ENCODE measurements at places on chromosomes 6 and 20. TPM values are rescaled to one million over a fixed set of nuclear protein-coding genes. Genes with fewer than 3 reads are reported as not detected.
A peak's percentile ranks its signal among the peaks of the same experiment; 100 is the strongest.

The SOX18 gene
- total RNA-seq, result 18.7 TPM

DNA sequence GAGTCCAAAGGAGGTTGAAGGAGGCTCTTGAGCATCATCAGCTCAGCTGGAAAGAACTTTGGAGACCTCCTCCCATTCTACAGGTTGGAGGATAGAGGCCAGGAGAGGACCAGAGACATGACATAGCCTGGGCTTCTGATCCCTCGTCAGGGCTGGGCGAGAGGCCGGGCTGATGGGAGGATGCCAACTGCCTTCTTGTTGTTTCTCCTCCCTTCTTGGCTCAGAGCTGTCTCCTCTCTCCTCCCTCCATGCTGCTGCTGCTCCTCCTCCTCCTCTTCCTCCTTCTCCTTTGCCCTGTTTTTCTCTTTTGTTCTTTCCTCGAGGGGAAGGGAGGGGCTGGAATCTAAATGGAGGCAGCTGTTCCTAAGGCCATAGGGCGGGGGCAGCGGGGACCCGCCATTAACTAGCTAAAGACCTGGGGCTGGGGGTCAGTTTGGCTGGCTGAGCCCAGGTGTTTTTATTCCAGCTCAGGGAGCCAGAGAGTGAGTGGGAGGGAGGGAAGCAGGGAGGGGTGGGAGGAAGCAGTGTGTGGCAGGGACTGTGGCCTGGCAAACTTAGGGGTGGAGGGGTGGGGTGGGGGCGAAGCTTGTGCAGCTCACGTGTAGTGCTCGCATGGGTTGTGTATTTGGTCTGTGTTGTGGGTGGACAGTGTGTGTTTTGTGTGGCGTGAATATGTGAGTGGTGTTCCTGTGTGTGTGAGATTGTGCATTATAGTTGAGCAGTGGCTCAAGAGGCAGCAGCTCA lies 84.8 kb downstream of the CD40 start:
- H3K27ac ChIP-seq, result no peak overlapping the region
- H3K4me1 ChIP-seq, result peaks cover 5% of the 10 kb centered on the region
- DNase-seq, result no peak
- H3K4me3 ChIP-seq, result no peak overlapping the region

DNA sequence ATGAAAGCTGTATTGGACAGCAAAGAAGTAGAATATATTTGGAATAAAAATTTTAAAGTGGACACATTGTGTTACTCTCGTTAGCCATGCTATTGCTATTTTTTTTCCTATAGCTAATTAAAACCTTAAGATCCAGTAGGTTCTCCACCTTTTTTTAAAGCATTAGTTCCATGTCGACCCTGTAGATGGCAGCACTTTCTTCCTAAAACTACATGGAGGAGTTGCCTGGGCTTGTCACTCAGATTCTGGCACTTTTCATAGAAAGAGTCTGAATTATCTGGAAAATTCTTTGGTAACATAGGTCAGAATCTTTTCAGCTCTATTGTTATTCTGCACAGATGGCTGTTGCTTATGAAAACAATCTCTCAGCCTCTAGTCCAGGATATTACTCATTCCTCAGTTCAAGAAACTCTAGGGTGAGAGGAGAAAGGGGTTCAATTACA lies 42.0 kb upstream of the ESR1 start:
- peak; percentile 39 for DNase-seq
- H3K36me3 ChIP-seq, result no peaks in the 10 kb centered on the region
- no peak overlapping the region for H3K27ac ChIP-seq
- H3K27me3 ChIP-seq, result no peaks in the 10 kb centered on the region
- H3K4me3 ChIP-seq, result no peak overlapping the region

DNA sequence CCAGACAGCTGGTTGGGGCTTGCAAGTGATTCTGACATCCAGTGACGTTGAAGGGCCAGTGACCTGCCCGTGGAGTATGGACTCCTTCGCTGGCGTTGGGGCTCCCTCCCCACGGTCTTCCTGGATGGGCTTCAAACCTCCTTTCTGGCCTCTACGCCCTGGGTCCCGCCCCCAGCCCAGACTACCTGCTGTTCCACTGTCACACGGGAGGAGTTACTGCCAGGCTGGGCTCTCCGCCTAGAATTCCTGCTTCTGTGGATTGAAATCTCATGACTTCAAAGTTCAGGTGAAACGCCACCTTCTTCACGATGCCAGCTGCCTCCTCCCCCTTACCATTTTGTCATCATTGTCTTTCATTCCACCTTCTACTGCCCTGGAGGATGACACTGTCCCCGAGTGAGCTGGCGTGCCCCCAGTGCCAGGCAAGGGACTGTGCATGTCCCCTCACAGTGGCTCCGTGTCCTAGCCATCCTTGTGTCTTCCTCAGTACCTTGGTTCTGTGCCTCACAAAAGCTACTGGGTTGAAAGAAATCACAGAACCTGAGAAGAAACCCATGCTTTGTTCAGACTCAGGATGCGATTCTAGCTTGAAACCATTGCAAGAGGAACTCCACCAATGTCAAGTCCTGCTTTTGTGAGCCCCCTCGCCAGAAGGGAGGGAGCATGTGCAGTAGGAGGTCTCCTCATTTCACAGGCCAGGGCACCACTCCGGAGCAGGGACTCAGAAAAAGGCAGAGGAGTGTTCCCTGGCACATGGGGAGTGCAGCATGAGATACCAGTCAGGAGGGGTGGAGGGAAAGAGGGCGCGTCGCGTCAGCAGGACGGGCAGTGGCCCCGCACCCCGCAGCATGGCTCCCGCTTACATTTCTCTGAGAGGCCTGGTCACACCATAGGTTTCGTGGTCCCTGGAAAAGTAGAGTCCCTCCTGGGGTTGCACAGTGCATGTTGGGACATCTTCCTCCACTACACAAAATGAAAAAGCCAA lies 11.0 kb upstream of the IRF4 start:
- no peak for DNase-seq
- no peak overlapping the region for H3K27ac ChIP-seq
- no peaks in the 10 kb centered on the region for H3K4me1 ChIP-seq
- H3K27me3 ChIP-seq, result peaks cover 5% of the 10 kb centered on the region
- no peak overlapping the region for H3K4me3 ChIP-seq

DNA sequence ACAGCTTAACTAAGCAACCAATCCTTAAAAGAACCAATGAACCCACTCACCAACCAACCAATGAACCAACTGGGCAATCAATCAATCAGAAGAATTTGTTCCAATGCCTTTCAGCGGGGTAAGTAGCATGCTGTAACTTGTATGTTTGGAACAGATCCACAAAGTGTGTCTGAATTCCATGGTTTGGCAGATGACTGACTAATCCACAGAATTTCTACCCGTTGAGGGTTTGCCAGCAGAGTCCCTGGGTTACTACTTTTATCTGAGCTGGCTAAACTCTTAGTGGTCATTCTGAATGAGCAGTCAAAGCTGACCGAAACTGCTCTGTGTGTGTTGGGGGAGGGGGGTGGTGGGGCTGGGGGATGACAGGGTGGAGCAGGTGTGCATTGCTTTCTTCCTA lies 125.0 kb upstream of the JAG1 start:
- no peaks in the 10 kb centered on the region for H3K27me3 ChIP-seq
- DNase-seq, result no peak
- H3K4me1 ChIP-seq, result peaks cover 3% of the 10 kb centered on the region
- H3K27ac ChIP-seq, result no peak overlapping the region
- H3K4me3 ChIP-seq, result no peak overlapping the region

GRCh38 chr6:105838171-105838570 lies 248.0 kb upstream of the PRDM1 start:
- no peaks in the 10 kb centered on the region for H3K36me3 ChIP-seq
- H3K27ac ChIP-seq, result no peak overlapping the region
- no peak overlapping the region for H3K4me3 ChIP-seq
- H3K4me1 ChIP-seq, result no peaks in the 10 kb centered on the region
- no peak for DNase-seq
- no peaks in the 10 kb centered on the region for H3K27me3 ChIP-seq

DNA sequence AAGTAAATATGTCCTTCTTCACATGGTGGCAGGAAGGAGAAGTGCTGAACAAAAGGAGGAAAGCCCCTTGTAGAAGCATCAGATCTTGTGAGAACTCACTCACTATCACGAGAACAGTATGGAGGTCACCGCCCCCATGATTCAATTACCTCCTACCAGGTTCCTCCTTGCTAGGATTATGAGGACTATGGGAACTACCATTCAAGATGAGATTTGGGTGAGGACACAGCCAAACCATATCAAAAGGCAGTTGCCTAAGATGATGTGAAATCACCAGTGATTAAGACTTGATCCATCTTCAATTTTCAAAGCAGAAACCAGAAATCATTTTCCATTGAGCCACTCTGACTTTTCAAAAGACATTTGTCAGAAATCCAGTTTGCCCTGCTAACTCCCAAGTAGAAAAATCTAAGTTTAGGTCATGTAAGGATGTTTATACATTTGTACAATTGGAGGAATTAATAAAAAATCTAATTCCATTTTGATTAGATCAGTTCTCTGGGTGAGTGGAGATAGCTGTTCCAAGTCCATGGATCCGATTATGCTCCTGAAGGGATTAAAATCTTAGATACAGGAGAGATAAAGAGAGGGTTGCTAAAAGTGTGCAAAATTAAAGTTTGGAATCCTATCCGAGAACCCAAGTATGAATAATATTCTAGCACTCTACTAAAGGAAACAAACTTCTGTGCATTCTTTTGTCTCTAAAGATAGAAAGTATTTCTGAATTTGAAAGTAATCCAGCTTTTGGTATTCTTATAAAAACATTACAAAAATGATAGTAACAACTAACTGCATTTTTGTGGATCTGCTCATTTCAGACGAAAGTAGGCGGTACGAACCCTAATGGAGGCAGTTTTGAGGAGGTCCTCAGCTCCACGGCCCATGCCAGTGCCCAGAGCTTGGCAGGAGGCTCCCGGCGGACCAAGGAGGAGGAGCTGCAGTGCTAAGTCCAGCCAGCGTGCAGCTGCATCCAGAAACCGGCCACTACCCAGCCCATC lies 39.5 kb downstream of the HDDC2 start:
- no peaks in the 10 kb centered on the region for H3K36me3 ChIP-seq
- no peak overlapping the region for H3K4me3 ChIP-seq
- DNase-seq, result no peak
- no peak overlapping the region for H3K27ac ChIP-seq
- H3K4me1 ChIP-seq, result no peaks in the 10 kb centered on the region

DNA sequence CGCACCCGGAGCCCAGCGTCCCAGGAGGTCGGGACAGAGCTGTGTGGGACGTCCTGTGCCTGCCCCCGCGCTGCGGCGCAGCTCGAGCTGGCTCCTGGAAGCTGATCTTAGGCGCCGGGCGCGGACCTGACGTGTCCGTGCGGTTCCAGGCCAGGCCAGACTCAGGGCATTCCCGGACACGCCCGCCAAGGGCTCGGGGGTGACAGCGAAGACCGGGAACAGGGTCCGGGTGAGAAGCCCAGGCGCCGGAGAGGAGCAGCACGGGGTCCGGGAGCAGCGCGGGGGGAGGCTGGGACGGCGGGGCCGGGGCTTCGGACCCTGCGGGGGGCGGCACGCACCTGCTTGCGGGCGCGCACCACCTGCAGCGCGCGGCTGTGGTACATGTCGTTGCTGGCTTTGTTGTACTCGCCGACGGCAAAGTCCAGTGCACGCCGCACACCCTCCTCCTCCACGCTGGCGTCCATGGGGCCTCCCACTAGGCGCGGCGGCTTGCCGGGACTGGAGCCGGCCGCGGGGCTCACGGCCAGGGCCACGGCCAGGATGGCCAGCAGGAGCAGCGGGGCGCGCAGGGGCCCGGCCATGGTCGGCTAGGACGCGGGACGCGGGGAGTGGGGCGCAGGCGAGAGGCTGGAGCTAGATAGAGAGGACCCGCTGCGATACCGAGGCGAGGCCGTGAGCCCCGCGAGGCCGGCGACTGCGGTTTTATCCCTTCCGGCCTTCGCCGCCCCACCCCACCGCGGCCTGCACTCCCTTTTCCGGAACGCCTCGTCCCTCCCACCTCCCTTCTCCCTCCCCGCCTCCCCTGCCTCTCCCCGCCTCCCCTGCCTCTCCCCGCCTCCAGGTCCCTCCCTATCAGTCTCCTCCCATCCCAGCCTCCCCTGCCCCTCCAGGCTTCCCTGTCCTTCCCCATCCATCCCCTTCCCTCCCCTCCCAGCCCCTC lies at the start of gene CST3:
Gene CST3, minus strand, starts transcription at position 674 of the 940 bp plus-strand sequence. Its CDS starts 93 bp downstream, at position 581.
- H3K4me1 ChIP-seq, result peaks cover 8% of the 10 kb centered on the region
- DNase-seq, result peak; percentile 25
